ENCODE measurements at places on chromosomes 4 and X.

DNA sequence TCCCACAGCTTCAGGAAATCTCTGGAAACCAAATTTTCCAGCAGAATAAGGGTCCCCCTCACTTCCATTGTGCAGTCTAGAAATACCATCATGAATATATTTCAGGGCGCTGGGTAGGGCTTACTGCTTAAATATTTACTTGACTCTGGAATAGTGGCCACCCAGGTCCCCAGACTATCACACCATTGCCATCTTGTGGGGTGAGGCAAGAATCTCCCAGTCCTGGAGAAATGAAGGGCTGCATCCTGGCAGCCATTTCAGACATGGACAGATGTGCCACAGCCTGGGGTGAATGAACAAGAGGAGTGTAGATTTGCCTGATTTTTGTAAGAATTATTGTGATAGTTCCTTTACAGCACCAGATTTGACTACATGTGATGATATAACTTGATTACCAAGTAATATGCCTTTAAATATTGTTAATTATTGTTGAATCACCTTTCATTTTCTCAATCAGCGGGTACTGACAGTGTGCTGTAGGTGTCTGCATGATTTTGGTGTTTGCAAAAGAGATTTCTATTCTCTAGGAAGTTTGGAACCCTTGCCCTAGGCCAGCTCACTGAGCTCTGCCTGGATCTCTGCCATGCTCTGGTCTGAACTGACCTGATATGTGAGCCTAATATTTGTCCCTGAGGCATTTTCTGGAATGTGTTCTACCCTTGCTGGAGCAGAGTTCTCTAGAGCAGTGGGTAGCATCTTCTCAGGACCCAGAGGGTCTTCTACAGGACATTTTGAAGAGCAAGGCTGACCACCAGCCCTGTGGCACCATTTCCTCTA, 183.4 kb downstream of the KIT start:
- DNase-seq: no peak

DNA sequence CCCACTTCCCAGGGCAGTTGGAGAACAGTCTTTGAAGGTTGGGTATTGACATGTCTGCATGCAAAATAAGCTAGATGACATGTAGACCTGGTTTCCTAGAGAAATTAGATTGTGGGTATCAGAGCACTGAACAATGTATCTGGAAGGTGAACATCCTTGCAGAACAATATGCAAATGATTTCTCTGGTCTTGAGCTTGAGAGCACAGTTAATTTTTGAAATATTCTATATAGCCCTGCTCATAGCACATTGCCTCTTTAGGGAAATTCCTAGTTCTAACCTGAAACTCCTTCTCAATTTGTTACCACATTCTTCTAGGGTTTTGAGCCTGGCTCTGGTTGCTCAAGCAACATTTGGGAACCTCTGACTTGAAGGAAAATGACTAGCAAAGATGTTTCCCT, 41.6 kb upstream of the LAS1L start:
- no peak for DNase-seq

DNA sequence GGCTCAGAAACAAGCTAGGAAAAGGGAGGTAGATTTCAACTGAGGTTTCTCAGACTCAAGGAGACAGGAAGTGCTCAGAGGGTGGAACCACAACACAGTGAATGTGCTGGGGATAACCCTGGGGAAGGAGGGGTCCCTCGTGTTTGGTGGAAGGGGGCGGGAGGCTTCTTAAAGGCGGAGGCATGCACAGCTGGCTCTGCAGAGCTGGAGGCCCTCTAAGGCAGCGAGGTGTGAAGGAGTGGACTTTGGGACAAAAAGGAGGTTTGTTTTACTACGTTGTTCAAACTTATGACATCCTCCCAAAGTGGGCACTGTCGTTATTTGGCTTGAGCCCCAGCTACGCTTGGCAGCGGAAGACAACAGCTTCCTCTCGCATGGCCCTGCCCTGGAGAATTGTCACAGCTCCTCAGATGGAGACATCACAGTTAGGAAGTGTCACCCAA, 21.7 kb upstream of the MTM1 start:
- peak; percentile 22 for DNase-seq

GRCh38 chr4:148926276-148927260, 484.4 kb upstream of the NR3C2 start:
- DNase-seq: no peak

- no peak for DNase-seq
Measured at GRCh38 chrX:48933757-48934156, 14.9 kb upstream of the PIM2 start.

GRCh38 chr4:71732706-71733105, 51.2 kb downstream of the GC start:
- no peak for DNase-seq

GRCh38 chr4:83498187-83498586, 13.3 kb upstream of the ABRAXAS1 start:
- DNase-seq: no peak

GRCh38 chrX:133448512-133449076, 33.3 kb upstream of the GPC4 start:
- no peak for DNase-seq

GRCh38 chrX:110745288-110745687, 50.3 kb downstream of the CHRDL1 start:
- no peak for DNase-seq

DNA sequence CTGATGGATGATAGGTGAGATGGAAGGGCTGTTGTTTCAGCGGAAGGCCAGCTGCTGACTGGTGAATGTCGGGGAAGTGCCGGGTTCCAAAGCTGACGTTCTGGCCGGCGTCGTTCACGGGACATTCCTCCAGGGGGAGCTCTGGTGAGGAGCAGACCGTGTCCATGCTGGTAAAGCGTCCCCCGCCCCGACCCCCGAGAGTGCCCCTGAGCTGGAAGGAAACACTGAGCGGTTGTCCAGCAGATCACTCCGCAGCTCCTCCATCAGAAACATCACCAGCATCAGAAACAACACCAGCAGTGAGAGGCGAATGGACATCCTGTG, 18.6 kb upstream of the ADRA2C start:
- DNase-seq: no peak

DNA sequence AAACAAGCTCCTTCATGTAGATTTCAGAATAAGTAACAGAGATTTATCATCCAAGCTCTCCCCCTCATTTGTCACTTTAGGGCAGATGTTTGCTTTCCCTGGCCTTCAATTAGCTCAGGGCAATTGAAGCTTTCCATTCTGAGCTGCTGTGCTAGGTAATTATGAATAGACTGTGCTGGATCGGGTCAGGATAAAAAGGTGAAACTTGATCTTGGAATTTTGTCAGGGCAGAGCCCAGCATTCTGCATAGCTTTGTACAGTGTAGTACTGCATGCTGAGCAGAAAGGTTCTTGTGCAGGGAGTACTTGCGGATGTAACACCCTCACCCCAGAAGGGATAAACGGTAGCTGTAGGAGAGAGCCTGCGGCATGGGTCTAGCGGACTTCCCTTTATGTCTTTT, 64.0 kb upstream of the CLDN34 start:
- no peak for DNase-seq

DNA sequence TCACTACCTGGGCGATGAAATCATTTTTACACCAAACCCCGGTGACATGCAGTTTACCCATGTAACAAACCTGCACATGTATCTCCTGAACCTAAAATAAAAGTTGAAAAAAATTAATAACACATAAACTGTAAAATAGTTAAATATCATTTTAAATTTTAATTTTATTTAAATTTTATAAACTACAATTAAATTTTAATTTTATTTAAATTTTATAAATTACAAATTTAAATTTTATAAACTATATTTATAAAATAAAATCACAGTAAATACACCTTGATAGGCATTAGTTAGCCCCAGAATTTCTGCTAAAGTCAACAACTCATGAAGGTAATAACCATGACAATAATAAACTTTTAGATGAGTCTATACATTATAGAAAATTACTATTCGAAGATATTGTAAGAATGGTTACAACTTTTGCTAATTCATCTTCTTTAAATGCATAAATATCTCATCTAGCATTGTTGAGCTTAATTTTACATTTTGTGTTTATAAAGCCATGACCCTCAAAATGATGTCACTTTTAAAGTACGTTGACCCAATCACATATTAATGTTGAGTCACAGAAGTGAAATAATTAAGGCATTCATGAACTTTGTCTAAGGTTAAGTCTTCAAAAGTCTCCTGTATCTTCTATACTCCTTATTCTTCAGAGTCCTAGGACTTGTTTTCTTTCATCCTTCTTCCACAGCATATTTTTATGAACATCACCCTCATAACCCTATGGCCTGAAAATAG, 755.8 kb upstream of the LCORL start:
- no peak for DNase-seq

DNA sequence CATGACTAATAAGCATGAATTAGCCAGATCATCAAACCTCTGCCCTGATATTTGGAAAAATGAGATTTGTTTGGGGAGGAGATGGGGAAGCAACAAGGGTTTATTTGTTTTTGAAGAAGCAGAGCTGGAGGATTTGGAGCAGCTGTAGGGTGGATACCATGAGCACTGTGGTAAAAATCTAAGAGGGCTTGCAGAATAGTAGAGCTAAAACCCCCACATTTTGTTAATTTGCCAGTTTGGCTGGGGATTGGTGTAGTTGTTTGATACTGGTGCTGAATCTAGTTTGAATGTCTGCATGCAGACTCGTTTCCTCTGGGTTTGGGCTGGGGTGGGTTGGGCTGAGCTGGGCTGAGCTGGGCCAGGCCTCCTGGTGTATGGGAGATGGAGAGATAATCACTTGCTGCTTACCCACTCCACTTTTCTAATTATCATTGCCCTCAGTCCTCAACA, 43.7 kb downstream of the SMAD1 start:
- DNase-seq: no peak

DNA sequence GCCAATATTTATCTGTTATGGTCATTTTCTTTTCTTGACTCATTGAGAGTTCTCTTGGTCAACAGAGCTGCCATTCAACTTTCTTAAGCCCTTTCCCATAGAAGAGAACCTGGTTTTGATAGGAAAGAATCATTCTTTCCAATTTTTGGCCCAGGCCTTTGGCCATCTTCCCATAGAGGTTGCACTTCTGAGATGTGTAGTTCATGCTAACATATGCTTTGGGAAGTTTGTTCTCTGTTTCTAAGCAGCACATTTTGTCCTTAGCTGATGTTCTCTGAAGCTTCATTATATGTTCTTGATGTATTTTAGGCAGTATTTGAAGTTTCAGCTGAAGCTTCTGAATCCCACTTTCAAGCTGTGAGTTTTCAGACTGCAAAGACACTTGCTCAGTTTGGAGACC, 161.1 kb downstream of the VEGFC start:
- DNase-seq: no peak

GRCh38 chr4:73895201-73896175, 26.3 kb downstream of the CXCL1 start:
- no peak for DNase-seq

- DNase-seq: no peak
Measured at GRCh38 chr4:128338634-128339355, 51.2 kb upstream of the PGRMC2 start.

DNA sequence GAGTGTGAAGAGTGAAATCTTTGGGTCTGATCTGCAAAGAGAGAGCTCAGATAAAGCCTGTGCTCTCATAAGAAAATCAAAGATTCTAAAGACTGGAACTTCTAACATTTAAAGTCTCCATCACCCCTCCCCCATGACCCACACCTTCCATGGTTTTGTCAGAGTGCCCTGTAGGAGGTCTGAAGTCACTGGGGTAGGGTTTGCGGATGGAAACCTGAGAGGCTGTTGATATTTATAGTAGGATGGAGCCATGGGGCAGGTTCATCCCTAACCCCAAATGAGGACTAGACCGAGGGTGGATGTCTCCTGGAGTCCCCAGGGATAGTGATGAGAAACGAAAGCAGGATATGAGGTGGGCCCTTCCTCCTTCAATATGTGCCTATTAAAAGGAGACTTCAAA, 28.4 kb upstream of the NLGN4X start:
- DNase-seq: no peak

GRCh38 chr4:147509386-147509785, 28.5 kb downstream of the EDNRA start:
- DNase-seq: no peak

DNA sequence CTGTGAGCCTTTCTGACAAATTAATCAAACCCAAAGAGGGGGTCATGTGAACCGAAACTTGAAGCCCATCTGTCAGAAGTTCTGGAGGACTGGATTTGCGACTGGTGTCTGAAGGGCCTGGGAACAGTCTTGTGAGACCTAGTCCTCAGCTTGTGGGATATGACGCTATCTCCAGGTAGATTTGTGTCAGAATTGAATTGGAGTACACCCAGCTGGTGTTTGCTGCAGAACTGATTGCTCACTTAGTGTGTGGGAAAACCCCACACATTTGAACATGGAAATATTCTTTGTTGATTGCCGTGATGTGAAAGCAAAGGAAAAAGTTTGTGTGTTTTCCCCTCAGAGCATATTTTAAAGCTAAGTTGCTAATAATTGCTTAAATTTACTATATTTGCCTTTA, 30.3 kb upstream of the TMSB15B start:
- no peak for DNase-seq

DNA sequence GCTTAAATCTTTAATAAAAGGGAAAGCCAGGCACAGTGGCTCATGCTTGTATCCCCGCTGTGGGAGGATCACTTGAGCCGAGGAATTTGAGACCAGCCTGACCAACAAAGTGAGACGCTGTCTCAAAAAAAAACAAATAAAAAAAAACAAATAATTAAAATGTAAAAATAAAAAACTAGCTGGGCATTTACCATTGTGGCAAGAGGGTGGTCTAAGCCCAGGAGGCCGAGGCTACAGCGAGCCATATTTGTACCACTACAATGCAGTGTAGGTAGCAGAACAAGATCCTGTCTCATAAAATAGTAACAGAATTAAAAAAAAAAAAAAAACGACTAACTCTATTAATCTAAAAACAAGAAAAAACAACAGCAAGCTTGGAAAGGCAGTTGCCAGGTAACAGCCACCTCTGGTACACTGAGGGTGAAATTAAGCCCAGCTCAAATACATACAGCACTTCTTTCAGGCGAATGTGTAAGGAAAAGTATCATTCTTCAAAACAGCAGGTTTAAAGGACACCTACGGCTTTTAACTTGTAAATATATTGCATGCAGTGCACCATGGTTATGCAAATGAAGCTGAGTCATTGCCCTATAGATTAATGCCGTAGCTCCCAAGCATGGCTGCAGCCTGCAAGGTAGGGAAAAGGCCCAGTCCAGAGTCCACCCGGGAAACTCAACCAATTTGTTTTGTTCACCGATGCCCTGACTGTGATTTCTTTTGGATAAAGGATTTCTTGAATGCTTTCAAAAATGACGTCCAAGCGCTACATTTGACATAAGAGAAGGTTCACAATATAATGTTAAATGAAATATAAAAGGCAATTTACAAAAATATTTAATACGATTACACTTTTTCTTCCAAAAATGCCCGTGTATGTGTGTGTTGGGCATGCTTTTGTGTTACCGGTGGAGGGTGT, 14.5 kb upstream of the TXLNG start:
- DNase-seq: no peak

DNA sequence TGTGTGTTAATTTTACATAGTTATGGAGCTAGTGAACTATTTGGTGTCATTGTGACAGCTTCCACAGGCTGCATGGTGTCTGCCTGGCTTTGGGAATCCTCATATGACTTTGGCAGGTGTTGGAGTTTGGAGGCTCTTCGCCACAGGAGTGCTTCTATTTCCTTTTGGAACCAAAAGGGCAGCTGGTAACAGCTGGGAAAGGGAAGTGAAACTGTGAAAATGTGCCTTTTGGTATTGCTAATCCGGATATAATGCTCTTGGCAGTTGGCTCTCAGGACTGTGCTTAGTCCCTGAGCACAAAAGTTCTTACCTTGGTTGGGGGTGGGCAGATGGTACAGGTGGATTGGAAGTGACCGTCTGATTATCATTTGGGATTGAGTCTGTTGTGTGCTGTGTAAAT, 18.1 kb downstream of the OFD1 start:
- no peak for DNase-seq

GRCh38 chr4:77471821-77472495, 133.7 kb upstream of the CXCL13 start:
- no peak for DNase-seq
